ENCODE measurements at places on chromosomes 6 and 20.

DNA sequence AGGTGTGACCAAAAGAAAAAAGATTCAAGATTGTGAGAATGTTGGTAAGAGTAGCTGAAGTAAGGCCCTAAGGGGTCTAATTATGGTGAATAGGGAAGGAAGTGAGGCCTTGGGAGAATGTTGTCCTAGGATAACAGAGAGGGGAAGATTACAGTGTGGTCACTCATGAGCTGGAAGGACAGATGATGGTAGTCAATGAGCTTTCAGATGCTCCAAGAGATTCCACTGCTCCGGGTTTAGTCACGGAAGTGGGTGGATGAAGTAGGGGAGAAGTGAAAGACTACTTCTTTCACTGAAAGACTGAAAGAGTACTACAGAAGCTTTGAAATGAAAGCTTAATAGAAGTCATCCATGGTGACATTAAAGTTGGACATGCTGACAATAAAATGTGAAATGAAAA, 108.5 kb downstream of the MMS22L start:
- ATAC-seq, result no peak

DNA sequence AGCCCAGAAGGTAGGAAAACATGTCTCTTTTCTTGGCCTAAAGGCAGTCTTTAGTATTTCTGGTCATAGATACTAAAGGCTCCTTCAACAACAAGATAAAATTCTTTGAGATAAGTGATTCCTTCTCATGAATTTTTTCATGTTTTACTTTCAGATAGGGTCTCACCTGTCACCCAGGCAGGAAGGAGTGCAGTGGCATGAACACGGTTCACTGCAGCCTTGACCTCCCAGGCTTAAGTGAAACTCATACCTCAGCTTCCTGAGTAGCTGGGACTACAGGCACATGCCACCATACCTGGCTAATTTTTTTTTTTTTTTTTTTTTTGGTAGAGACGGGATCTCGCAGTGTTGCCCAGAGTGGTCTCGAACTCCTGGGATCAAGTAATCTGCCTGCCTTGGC, 9.1 kb downstream of the PNLDC1 start:
- ATAC-seq, result no peak

GRCh38 chr6:35706468-35706867, 17.8 kb upstream of the FKBP5 start:
- no peak for ATAC-seq

GRCh38 chr6:117344444-117345291, 79.3 kb downstream of the VGLL2 start:
- ATAC-seq, result peak; percentile 40

- no peak for ATAC-seq
Measured at GRCh38 chr6:127115746-127116145, 2.7 kb upstream of the RSPO3 start.

DNA sequence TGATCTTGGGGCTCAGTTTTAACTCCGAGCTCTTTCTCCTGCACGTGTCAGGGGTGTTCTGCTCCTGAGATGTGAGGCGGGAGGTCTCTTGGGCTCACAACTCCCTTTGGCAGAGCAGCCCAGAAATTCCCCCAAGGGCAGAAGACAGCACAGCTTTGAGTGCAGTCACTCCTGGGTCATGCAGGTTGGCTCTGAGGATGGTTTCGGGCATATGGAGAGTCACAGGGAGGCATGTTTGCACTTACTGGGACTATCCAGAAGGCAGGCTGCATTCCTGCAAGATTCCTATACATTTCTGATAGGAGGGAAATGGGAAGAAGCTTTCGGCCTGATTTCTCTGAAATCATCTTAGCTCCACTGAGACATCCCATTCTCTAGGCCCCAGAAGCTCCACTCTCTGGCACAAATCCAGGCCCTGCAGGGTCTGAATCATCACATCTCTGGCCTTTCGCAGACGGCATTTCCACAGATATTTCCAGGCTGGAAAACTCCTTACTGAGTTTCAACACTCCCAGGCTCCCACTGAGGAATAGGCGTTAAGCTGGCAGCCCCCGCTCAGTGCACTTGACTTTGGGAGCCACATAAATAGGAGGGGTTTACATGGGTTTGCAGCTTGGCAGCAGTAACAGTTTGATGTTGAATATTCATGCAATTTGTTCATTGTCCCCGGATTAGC, 39.7 kb downstream of the AGPAT4 start:
- peak; percentile 88 for ATAC-seq

DNA sequence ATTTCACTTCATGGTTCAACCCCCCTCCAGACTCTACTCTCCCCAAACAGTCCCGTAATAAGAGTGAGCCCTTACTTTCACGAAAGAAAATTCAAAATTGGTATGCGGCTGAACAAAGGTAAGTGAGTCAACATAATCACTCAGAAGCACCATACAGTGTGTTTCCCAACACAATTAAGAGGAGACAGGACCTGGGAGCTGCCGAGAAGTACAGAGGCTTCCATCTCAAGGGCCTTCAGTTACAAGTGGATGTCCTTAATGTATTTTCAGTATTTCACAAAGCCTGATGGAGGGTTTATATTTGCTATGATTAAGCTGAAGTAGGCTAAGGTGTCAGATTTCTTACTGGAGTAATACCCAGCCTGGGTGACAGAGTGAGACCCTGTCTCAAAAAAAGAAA, 51.1 kb downstream of the MYO6 start:
- no peak for ATAC-seq

- peak; percentile 4 for ATAC-seq
Measured at GRCh38 chr20:62064770-62065673, 659 bp downstream of the TAF4 start.

DNA sequence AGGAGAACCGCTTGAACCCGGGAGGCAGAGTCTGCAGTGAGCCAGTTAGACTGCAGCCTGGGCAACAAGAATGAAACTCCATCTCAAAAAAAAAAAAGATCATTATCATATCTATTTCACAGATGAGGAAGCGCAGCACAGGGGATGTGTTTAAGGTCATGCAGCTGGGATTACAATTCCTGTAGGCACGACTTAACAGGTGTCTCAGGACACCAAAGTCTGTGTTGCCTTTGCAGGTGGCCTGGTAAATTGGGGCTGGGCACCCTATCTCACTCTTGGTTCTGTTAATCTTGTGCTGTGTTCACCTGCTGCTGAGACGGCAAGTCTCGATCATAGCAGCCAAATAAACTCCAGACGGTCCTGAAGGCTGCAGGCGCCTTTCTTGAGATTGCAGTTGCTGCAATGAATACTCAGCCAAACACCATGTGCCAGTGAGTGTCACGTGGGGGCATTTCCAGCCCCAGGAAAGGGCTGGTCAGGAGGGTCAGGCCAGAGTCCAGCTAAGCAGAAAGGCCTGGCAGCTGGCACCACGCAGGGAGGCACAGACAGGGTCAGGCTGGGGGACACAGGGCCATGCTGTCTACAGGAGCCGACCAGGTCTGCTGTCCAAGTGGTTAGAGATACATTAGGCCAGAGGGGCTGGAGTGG, 55.8 kb downstream of the FGD2 start:
- ATAC-seq, result no peak

DNA sequence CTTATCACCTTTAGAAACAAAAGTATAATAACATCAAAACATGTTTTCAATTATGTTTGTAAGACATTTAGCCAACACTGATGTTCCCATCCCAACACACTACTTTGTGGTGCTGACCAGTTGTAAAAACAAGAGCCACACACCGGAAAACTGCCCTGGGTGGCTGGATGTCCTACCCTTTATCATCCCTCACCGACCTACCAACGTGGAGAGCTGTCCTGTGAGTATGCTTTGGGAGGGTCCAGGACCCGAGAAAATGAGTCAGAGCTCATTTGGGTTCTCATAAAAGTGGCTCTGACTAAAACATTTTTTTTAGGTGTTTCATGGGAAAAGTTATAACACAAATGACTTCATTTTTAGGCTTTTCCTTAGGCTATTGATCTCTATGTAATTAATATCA, 29.3 kb upstream of the CTAGE9 start:
- ATAC-seq, result no peak

DNA sequence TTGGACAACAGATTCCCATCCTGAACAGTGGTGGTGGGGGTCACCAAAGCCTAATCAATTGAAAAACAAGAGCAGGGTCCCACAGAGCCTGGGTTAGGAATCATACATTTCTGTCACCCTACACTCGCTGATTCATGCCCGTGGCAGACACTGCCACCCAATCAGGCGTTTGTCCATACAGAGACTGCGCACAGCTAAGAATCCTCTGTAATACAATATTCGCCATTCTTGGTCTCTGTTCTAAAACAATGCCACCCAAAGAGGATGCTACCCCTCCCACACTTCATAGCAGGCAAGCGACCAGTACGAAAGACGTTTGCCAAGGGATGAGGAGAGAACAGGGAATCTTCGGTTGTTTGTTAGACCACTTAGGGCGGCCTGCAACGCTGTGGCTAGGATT, 28.1 kb upstream of the SLC22A23 start:
- ATAC-seq, result no peak

DNA sequence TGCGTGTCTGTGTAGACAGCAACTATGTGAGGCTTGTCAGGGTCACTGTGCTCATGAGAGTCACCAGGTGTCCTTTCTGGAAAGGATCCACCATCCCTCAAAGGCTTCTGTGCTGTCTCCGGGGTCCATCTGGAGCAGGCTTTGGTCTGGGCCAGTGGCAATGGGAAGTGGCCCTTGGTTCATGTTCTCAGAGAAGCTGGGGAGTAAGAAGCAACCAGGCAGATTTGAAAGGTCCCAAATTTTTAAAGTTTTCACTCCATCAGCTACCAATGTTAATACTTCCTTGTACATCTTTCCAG, 68.2 kb downstream of the GCNT2 start:
- ATAC-seq, result no peak

- no peak for ATAC-seq
Measured at GRCh38 chr6:166489301-166490155, 97.0 kb downstream of the RAMACL start.

GRCh38 chr6:113644861-113645575, 212.1 kb upstream of the MARCKS start:
- peak; percentile 69 for ATAC-seq

DNA sequence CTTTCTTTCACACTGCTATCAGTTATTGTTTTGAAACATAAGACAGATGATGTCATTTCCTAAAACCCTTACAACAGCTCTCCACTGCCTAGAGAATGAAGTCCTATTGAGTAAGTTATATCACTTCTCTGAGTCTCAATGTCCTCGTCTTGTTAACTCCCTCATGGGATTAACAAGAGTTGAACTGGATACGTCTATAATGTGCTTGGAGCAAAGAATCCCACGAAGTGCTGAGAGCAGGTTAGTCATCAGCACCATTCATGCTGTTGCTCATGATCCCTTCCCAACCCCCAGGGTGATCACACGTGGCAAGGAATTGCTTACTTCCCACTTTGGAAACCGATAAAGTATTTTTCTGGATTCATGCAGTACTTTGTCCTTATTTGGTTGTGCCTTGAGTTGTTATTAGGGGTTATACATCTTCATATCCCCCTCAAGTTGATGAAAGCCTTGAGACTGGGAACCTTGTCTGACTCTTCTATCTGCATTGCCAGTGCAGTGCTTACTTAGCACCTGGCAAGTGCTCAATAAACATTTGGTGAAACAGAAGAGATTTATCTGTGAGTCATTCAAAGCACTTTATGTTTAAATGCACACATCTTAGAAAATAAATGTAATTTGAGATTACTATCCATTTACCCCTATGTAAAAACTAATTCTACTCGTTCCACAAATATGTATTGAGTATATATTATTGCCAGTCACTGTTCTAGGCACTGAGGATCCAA, 487.5 kb downstream of the EPM2A start:
- ATAC-seq, result no peak

DNA sequence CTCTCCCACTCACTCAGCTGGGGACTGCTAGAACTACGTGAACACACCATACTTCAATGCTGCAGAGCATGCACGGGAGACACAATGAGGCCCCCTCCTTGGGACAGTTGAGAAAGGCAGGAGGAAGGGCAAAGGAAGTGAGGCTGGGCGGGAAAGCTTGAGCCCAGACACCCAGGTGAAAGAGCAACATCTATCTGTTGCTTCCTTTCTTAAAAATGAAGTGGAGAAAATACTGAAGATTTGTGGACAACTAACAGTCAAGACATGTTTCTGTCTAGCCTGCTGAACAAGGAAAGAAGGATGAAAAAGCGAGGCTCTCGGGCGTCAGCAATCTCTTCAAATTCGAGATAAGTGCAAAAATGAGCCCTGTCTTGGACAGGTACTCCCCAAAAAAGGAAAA, 3.0 kb upstream of the NNAT start:
- ATAC-seq, result no peak

Data from SK-N-SH treated with all-trans-retinoic acid at 6 μM for 48 hours (cell line).